Thymus (tissue), 14 donors: ENCODE measurements at places on chromosomes 7 and 10. TPM values are rescaled to one million over a fixed set of nuclear protein-coding genes. Genes with fewer than 3 reads are reported as not detected.

GRCh38 chr10:77024461-77024860 lies 613.1 kb downstream of the KCNMA1 start:
- peaks cover 11% of the 10 kb centered on the region for H3K4me1 ChIP-seq
- no peak overlapping the region for H3K4me3 ChIP-seq
- no peaks in the 10 kb centered on the region for H3K36me3 ChIP-seq
- DNase-seq, result no peak
- H3K27me3 ChIP-seq, result no peaks in the 10 kb centered on the region

DNA sequence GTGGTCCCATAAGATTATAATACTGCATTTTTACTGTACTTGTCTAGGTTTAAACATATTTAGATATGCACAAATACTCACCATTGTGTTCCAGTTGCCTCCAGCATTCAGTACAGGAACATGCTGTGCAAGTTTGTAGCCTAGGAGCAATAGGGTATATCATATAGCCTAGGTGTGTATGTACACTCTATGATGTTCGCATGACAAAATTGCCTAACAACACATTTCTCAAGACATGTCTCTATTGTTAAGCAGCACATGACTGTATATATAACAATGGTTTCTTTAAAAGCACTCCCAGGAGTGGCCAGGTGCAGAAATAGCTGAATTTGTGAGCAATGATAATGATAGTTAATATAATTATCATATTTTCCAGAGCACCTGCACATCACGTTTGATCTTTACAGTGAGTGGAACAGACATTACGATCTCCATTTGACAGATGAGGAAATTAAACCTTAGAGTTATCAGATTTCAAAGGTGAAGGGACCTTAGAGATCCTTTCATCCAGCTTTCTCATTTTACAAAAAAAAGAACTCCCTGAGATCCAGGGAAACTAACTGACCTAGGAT lies 99.2 kb upstream of the PDCD4 start:
- no peak for DNase-seq
- no peak overlapping the region for H3K4me3 ChIP-seq
- no peak overlapping the region for H3K27ac ChIP-seq
- H3K4me1 ChIP-seq, result no peaks in the 10 kb centered on the region

- no peaks in the 10 kb centered on the region for H3K4me1 ChIP-seq
- no peak overlapping the region for H3K27ac ChIP-seq
- H3K4me3 ChIP-seq, result no peak overlapping the region
- H3K36me3 ChIP-seq, result no peaks in the 10 kb centered on the region
These were observed 347.4 kb downstream of the RPS24 start for GRCh38 chr10:78381107-78381506.

DNA sequence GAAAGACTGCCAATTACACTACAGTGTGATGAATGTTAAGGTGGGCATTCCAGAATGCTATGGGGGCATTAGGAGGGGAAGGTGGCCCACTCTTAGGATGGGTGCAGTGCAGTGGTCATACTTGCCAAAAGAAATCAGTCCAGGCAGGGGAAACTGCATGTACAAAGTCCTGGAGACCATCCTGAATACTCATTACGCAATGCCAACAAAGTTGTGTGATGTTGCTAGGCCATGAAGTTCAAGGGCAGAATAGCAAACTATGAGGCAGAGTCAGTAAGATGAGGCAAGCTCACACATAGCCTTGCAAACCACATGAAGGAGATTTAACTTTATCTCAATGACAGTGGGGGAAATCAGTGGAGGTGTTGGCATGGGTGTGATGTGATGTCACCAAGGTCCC lies 49.8 kb upstream of the SLC35B4 start:
- no peak overlapping the region for H3K27ac ChIP-seq
- H3K27me3 ChIP-seq, result peaks cover 2% of the 10 kb centered on the region
- H3K4me1 ChIP-seq, result no peaks in the 10 kb centered on the region
- no peak overlapping the region for H3K4me3 ChIP-seq
- H3K36me3 ChIP-seq, result no peaks in the 10 kb centered on the region

DNA sequence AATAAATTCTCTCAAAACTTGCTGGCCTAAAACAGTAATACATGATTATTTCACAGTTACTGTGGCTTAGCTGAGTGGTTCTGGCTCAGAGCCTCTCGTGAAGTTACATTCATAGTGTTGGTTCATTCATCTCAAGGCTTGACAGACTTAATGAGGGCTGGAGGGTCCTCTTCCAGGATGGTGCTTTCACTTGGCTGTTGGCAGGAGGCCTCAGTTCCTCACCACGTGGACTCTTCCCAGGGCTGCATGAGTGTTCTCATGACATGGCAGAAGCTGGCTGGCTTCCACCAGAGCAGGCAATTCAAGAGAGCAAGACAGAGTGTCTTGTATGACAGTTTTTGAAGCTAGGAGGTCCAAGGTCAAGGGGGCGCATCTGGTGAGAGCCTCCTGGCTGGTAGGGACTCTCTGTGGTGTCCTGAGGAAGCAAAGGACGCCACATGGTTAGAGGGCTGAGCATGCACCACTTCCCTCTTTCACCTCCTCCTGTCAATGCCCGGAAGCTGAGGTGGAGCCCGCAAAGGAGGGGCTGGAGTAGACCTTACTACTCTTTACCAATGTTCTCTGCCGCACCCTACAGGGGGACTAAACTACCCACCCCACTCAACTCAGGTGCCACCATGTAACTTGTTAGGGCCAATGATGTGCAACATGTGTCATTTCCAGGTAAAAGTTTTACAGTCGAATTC lies 58.2 kb upstream of the YAE1 start:
- no peaks in the 10 kb centered on the region for H3K27me3 ChIP-seq
- H3K4me1 ChIP-seq, result peaks cover 5% of the 10 kb centered on the region
- H3K27ac ChIP-seq, result no peak overlapping the region
- H3K36me3 ChIP-seq, result no peaks in the 10 kb centered on the region

GRCh38 chr7:101163279-101164070 lies 1.9 kb downstream of the VGF start:
- no peak for DNase-seq
- H3K4me3 ChIP-seq, result peak overlapping the region; percentile 41
- H3K27ac ChIP-seq, result no peak overlapping the region
- H3K36me3 ChIP-seq, result no peaks in the 10 kb centered on the region

- no peak for DNase-seq
- peak overlapping the region; percentile 34 for H3K4me3 ChIP-seq
- peaks cover 76% of the 10 kb centered on the region for H3K27me3 ChIP-seq
- H3K36me3 ChIP-seq, result no peaks in the 10 kb centered on the region
- no peak overlapping the region for H3K27ac ChIP-seq
- peaks cover 47% of the 10 kb centered on the region for H3K4me1 ChIP-seq
These were observed 1.5 kb upstream of the SFMBT2 start for GRCh38 chr10:7412237-7412927.

DNA sequence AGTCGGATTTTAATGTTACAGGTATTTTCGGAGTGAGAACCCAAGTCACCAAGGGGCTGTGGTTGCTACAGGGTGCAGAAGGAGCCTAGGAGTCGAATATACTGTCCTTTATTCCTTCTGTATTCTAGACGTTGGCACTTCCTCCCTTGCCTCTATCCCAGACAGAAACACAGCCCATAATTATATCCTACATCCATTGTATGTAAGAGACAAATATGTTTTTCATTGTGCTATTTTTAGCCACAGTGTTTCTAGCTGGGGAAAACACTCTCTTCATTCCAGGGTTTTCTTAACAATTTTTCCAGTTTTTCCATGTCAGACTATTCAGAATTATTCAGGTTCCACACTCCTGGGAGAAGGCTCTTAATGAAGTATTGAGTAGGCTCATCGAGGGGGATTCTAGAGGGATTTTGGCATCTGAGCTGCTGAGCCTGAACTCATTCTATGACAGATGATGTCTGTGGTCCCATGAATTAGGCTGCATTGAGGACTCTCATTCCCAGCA lies 32.6 kb downstream of the KIAA1217 start:
- H3K36me3 ChIP-seq, result no peaks in the 10 kb centered on the region
- DNase-seq, result no peak
- no peaks in the 10 kb centered on the region for H3K4me1 ChIP-seq
- no peak overlapping the region for H3K4me3 ChIP-seq
- no peaks in the 10 kb centered on the region for H3K27me3 ChIP-seq
- H3K27ac ChIP-seq, result no peak overlapping the region

- no peaks in the 10 kb centered on the region for H3K27me3 ChIP-seq
- no peak for DNase-seq
- H3K4me1 ChIP-seq, result no peaks in the 10 kb centered on the region
- no peak overlapping the region for H3K27ac ChIP-seq
- no peak overlapping the region for H3K4me3 ChIP-seq
- no peaks in the 10 kb centered on the region for H3K36me3 ChIP-seq
These were observed 81.9 kb downstream of the BMPER start for GRCh38 chr7:33986951-33987947.

GRCh38 chr7:141456711-141457110 lies 94.5 kb upstream of the AGK start:
- DNase-seq, result no peak
- no peaks in the 10 kb centered on the region for H3K4me1 ChIP-seq
- H3K27me3 ChIP-seq, result no peaks in the 10 kb centered on the region

DNA sequence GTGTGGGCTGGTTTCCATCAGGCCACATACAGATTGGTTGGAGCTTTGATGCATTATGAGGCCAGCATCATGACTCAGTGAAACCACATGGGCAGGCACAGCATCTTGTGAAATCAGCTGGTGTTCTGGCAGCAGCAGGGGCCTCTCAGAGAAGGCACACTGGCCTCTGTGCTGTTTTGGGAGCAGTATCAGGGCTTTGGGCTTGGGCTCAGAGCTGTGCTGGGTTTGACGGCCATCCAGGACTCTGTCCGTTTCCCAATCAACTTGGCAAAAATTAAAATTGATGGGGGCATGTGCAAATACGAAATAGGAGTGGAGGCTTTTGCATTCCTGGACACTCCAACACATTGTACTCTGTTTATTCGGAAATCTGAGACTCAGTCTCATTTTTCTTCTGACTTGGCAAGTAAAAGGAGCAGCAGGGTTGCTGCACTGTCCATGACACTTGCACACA lies 190.9 kb downstream of the BMPER start:
- H3K4me1 ChIP-seq, result no peaks in the 10 kb centered on the region
- H3K27ac ChIP-seq, result peak overlapping the region; percentile 5
- no peaks in the 10 kb centered on the region for H3K27me3 ChIP-seq

DNA sequence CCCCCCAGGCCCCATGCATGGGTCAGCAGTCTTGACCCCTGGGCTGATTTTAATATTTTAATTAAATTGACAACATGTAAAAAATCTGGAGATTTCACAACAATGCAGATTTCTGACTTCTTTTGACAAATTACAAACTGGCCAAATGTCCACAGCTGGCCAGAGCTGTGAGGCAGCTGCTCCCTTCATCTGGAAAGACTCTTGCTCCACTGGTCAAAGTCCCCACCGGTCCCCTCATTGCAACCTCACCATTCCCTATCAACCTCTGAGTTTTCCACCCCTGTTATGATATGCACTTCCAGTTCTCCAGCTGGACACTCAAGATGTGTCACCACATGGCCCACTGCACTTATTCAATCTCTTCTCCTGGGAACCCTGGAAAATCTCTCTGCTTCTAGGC lies 266.2 kb downstream of the KCNMA1 start:
- no peaks in the 10 kb centered on the region for H3K36me3 ChIP-seq
- no peaks in the 10 kb centered on the region for H3K4me1 ChIP-seq
- H3K27me3 ChIP-seq, result no peaks in the 10 kb centered on the region
- H3K27ac ChIP-seq, result no peak overlapping the region
- no peak overlapping the region for H3K4me3 ChIP-seq
- DNase-seq, result no peak

GRCh38 chr7:66905689-66906088 lies 15.3 kb upstream of the TMEM248 start:
- DNase-seq, result no peak
- H3K4me1 ChIP-seq, result no peaks in the 10 kb centered on the region
- peaks cover 12% of the 10 kb centered on the region for H3K36me3 ChIP-seq
- H3K27me3 ChIP-seq, result no peaks in the 10 kb centered on the region
- no peak overlapping the region for H3K27ac ChIP-seq
- no peak overlapping the region for H3K4me3 ChIP-seq

DNA sequence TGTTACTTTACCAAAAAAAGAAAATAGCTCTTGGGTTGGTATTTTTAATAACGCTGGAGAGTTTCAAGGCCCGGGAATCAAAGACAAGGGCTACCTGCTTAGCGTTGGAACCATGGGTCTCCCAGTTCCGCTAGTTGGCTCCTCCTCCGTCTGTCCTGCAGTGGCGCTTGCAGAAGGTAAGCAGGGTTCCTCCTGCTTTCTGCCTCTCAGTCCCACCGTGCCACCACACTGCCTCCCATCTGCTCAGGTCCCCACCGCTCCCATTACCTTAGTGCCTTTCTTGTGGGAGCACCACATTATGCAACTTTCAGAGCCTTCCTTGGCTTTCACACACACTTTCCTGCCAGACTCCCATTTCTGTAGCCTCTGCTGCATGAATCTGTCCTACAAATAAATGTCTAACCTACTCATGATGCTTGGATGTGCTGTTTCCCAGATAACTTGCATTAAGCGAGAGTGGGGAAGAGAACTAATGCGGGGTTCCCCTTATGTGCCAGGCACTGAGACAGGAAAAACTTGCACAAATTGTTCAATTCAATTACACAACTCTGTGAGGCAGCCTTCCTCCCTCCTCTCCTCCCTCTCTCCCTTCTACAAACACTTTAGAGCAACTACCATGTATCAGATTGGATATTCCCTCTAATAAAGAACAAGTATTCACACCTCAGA lies 124.5 kb downstream of the AOAH start:
- H3K4me1 ChIP-seq, result no peaks in the 10 kb centered on the region
- no peak overlapping the region for H3K27ac ChIP-seq
- no peaks in the 10 kb centered on the region for H3K27me3 ChIP-seq
- H3K4me3 ChIP-seq, result no peak overlapping the region
- no peaks in the 10 kb centered on the region for H3K36me3 ChIP-seq
- DNase-seq, result no peak

DNA sequence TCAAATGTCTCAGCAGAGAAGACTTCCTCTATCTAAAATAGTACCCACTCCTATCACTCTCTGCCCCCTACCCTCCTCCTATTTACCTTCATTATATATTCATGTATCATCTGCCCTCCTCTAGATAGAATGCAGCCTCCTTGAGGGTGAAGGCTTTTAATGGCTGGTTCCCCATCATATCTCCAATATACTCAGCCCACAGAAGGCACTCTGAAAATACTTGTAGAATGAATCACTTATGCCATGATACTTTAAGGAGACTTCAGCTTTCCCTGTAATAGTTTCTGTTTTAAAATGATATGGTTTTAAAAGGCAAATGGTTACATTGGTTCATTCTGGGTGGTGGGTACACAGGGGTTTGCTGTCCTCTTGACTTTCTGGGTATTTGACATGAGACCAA lies 25.3 kb downstream of the GFRA1 start:
- no peak overlapping the region for H3K4me3 ChIP-seq
- no peak overlapping the region for H3K27ac ChIP-seq

- H3K27ac ChIP-seq, result no peak overlapping the region
- no peaks in the 10 kb centered on the region for H3K36me3 ChIP-seq
- no peaks in the 10 kb centered on the region for H3K4me1 ChIP-seq
- no peak for DNase-seq
These were observed 21.3 kb downstream of the SSMEM1 start for GRCh38 chr7:130228840-130229502.

DNA sequence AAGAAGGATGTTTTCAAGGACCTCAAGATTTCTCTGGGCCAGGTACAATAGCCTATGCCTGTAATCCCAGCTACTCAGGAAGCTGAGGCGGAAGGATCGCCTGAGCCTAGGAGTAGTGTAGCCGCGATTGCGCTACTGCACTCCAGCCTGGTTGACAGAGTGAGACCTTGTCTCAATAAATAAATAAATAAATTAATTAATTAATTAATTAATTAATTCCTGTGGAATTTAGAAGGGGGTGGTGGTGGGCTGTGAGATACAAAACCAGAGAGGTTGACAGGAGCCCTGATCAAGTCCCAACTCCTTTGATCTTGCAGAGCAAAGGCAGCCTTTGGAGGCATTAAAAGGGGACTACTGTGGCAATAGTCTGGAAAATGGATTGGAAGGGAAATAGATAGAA lies 39.3 kb upstream of the NRF1 start:
- H3K27ac ChIP-seq, result no peak overlapping the region
- no peaks in the 10 kb centered on the region for H3K36me3 ChIP-seq
- H3K4me3 ChIP-seq, result no peak overlapping the region
- no peak for DNase-seq

The AKR1C3 gene
- total RNA-seq, result 1.7 TPM

The BAIAP2L1 gene
- 2.2 TPM for total RNA-seq

The MOGAT3 gene
- total RNA-seq, result not detected

The HOXA7 gene
- total RNA-seq, result 0.57 TPM

The ACSM6 gene
- 5.1 TPM for total RNA-seq
